ENCODE measurements at places on chromosomes 7 and 10.

DNA sequence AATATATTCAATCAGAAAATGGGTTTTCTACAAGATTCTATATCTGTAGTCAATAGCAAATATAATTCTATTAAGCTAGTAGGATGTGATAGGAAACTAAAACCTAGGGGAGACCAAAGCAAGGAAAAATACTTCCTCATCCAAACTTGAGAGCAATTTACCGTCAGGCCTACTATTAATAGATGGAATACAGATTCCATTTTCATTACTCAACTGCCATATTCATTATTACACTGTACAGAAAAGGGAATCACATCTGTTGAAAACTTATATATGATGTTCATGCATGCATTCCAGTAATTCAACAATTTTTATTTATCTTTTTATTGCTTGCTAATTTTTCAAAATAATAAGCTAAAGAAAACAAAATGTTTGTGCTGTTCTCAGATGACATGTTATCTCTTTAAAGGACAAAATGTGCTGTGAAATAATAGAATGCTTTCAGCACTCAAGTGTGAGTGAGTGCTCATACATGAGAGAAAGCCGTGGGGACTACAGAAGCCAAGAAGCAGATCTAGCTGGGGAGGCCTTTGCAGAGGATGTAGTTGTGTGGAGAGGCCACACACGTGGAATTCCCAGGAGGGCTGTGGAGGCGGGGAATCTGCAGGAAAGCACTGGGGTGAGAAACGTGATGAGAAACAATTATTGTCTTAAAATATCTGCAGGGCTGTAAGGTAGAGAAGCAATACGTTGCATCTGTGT lies 110.0 kb downstream of the EGFR start:
- no peak for DNase-seq

DNA sequence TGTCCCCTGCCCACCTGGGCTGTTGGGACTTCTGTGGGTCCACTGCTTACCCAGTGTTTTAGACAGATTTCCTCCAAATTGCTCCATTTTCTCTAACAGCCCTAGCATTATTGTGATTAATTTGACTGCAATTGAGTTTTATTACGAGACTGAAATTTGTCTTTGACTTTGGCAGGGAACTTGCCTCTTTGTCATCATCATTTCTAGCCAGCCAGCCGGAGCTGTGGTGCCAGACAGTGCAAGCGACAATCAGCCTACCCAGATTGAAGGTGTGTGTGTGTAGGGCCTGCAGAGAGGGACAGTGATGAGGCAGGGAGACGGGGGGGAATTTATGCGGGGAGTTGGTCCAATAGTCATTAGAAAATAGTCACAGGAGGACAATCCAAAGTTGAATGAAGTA lies 743.0 kb downstream of the NRG3 start:
- no peak for DNase-seq

DNA sequence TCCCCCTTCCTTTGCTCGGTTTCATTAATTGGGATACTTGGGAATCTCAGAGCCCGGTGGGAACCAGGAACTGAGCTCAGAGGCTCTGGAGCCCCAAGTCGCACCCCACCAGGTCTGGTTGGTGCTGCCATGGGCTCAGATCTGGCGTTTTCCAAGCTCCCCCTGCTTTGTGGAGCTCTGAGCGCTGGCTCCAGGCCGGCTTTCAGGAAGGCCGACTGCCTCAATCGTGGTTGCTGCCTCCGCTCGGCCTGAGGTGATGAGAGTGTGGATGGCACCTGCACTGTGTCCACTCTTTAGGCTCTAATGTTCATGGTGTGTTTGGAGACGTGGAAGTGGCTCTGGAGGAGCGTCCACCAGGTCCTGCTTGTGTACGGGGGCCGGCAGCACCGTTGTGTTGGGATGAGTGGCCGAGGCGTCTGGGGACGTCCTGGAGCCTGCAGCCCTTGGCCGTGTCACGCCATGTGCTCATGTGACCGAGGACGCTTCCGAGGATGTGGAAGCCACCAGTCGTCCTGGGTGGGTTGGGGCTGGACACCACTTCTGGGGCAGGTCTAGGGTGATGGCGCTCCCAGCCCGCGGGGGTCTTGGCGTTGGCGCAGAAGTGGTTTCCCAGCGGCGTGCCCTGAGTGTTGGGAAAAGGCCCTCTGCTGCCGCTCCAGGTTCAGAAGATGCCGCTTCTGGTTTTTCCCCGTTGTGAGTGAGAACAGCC lies 8.2 kb downstream of the INPP5A start:
- DNase-seq = no peak

DNA sequence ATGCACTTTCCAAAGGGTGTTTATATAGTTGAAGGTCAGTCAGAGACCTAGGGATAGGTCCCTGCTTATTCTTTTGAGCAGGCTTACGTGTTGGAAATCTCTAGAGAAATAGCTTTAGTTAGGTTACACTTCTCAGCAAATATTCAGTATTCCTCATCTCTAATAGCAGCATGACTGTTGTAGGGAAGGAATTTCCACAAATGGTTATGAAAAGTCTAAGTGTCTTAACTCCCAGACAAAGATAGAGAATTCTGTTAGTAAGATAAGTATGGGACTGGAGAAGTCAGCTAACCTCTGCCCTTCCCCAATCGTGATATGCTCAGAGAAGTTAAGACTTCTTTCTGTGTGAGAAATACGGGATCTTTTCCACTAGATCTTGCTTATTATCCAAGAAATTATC lies 16.5 kb downstream of the SGPL1 start:
- no peak for DNase-seq

GRCh38 chr10:5096108-5096507 lies 1.9 kb downstream of the AKR1C3 start:
- no peak for DNase-seq

GRCh38 chr10:121260377-121260776 lies 337.9 kb downstream of the FGFR2 start:
- DNase-seq = no peak
